ENCODE measurements at places on chromosomes 5 and 9.

DNA sequence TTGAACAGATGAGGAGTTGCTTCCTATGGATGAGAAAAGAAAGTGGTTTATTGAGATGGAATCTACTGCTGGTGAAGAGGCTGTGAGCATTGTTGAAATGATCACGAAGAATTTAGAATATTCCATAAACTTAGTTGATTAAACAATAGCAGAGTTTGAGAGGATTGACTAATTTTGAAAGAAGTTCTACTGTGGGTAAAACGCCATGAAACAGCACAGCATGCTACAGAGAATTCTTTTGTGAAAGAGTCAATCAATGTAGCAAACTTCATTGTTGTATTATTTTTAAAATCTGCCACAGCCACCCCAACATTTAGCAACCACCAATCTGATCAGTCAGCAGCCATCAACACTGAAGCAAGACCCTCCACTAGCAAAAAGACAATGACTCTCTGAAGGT, 309.1 kb downstream of the SPOCK1 start:
- DNase-seq, result no peak

DNA sequence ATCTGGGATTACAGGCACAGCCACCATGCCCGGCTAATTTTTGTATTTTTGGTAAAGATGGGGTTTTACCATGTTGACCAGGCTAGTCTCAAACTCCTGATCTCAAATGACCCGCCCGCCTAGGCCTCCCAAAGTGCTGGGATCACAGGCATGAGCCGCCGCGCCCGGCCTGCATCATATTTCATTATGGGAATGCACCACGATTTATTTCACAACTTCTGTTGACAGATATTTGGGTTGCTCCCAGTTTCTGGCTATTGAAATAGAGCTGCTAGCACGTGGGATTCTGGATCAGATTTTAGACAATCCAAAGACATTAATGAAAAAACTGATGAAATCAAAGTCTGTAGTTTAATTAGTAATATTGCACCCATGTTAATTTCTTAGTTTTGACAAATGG, 48.4 kb upstream of the FUBP3 start:
- no peak for DNase-seq

- no peak for DNase-seq
These were observed 9.8 kb upstream of the GPRIN1 start for GRCh38 chr5:176619569-176620332.

DNA sequence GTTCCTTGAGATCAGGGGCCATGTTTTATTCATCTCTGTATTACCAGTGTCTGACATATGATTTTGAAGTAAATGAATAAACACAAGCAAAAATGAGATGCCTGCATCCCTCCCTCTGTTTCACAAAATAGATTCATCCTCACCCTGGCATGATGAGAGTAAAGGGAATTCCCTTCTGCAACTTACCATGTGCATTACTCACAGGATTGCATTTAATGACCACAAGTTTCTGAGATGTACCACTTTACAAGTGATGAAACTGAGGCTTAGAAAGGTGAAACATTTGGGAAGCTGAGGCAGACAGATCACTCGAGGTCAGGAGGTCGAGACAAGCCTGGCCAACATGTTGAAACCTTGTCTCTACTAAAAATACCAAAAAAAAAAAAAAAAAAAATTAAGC, 74.2 kb upstream of the TNFSF8 start:
- DNase-seq, result no peak

- no peak for DNase-seq
These were observed 65.9 kb upstream of the VCAN start for GRCh38 chr5:83405662-83406061.

DNA sequence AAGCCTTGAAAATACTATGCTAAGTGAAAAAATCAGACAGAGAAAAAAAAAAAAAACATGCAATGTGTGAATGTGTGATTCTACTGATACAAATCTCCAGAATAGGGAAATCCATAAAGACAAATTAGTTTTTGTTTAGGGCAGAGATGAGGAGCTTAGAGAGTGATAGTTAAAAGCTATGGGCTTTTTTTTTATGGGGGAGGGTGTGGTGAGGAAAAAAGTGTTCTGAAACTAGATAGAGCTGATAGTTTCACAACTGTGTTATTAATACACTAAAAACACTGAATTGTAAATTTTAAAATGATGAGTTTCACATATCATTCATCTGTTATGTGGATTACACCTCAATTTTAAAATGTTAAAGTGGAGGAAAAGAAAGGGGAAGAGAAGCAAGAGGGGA, 228.3 kb upstream of the ZNF462 start:
- DNase-seq, result no peak

DNA sequence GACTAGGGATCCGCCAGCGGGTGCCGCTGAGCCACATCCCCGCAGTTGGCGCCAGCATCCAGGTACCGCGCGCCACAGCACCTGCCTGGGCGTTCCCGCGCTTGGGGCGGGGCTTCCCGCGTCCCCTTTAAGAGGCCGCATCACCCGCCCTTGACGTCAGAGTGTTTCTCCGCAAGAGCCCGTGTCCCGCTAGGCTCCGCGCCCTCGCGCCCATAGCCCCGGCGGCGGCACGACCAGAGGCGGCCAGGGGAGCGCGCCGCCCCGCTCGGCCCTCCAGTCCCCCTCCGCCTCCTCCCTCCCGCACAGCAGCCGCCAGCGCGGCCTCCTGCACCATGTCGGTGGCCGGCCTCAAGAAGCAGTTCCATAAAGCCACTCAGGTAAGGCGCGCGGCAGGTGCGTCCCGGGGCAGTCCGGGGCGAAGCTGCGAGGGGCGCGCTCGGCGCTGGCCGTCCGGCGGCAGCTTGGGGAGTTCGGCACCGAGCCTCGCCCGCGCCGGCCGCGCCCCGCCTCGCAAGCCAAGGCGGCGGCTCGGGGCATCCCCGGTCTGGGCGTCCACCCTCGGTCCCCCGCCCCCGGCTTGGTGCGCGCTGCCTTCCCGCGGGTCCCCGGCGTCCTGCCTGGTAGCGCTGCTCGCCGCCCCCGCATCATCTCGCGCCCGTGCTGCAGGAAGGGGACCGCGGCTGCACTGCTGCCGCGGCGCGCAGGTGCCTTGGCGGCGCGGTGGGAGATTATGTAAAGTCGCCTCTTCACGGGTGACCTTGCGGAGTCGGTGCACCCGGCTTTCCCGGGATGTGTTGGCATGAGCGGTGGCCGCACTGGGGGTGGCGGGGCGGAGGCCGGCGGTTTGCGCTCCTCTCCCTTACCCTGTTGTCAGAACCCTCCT, at the start of gene SH3GL2:
Gene SH3GL2 (plus strand): TSS at position 156 of the 883 bp plus-strand sequence.
- peak; percentile 95 for DNase-seq

GRCh38 chr9:129273941-129274684, 96.1 kb upstream of the IER5L start:
- DNase-seq, result no peak

DNA sequence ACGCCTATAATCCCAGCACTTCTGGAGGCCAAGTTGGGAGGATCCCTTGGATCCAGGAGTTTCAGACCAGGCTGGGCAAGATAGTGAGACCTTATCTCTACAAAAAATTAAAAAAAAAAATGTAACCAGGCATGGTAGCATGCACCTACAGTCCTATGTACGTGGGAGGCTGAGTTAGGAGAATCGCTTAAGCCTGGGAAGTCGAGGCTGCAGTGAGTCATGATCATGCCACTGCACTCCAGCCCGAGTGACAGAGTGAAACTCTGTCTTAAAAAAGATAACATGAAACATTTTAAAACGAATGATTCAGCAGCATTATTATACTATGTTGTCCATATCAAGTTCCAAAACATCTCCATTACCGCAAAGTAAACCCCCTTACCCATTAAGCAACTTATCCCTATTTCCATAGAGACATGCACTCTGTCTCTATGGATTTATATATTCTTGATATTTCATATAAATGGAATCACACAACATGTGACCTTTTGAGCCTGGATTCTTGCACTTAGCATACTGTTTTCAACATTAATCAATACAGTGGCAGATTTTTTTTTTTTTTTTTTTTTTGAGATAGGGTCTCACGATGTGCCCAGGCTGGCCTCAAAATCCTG, 56.9 kb upstream of the MTMR12 start:
- DNase-seq, result no peak

GRCh38 chr9:96084331-96084734, 208.8 kb downstream of the ERCC6L2 start:
- DNase-seq, result no peak

- DNase-seq, result no peak
These were observed 19.6 kb downstream of the RGS3 start for GRCh38 chr9:113482991-113483675.

- no peak for DNase-seq
These were observed 1328.2 kb upstream of the NUDT12 start for GRCh38 chr5:104890767-104891166.

- DNase-seq, result no peak
These were observed 481.9 kb downstream of the ARHGEF28 start for GRCh38 chr5:74107899-74108298.

GRCh38 chr9:121216271-121216805, 14.7 kb upstream of the RAB14 start:
- DNase-seq, result no peak

DNA sequence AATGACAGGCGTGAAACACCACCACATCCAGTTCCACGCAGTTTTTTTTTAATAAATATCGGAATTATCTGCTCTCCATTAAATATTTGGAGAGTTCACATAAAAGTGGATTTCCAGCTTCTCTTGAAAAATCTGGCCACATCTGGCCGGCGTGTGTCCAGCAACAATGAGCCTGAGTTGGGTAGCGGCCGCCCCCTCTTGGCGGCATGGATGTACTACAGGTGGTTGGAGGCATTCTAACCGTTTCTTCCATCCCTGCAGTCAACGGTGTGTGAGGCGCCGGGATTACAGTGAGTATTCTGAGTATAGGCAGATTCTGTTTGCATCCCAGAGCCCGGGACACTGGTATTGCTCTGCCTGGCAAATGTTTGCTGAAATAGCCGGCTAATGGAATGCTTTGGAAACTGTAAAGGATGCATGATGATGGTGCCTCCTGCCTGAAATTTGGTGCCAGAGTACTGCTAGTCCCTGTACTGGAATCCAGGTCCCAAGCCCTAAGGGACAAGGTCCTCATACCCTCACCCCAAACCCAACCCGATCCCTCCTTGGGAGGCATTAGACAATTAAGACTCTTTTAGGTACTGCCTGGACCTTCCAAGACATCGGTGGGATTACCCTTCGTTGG, 13.6 kb upstream of the GM2A start:
- peak; percentile 27 for DNase-seq

GRCh38 chr9:76690973-76691370, 73.3 kb upstream of the PCA3 start:
- no peak for DNase-seq

GRCh38 chr9:9949368-9949767, 663.4 kb downstream of the PTPRD start:
- no peak for DNase-seq

- no peak for DNase-seq
These were observed 318.0 kb downstream of the ACTL7B start for GRCh38 chr9:108537756-108538155.

- DNase-seq, result no peak
These were observed 6.9 kb downstream of the RAB14 start for GRCh38 chr9:121194730-121195129.

GRCh38 chr5:33601881-33602280, 161.1 kb downstream of the TARS1 start:
- DNase-seq, result no peak

- DNase-seq, result peak; percentile 12
These were observed 79.3 kb downstream of the PTPN3 start for GRCh38 chr9:109418827-109419226.

DNA sequence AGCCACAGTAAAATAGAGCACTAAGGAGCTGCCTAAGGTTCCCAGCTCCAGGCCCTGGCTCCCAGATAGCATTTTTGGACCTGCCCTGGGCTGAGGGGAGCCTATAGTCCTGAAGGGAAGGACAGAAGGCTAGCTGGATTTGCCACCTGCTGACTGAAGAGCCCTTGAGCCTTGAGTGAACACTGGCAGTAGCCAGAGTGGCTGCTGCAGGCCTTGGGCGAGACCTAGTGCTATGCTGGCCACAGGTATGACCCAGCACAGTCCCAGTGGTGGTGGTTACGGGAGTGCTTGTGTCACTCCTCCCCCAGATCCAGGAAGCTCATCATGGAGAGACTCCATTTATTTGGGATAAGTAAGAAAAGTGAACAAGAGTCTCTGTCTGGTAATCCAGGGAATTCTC, 10.3 kb upstream of the STX17 start:
- no peak for DNase-seq

DNA sequence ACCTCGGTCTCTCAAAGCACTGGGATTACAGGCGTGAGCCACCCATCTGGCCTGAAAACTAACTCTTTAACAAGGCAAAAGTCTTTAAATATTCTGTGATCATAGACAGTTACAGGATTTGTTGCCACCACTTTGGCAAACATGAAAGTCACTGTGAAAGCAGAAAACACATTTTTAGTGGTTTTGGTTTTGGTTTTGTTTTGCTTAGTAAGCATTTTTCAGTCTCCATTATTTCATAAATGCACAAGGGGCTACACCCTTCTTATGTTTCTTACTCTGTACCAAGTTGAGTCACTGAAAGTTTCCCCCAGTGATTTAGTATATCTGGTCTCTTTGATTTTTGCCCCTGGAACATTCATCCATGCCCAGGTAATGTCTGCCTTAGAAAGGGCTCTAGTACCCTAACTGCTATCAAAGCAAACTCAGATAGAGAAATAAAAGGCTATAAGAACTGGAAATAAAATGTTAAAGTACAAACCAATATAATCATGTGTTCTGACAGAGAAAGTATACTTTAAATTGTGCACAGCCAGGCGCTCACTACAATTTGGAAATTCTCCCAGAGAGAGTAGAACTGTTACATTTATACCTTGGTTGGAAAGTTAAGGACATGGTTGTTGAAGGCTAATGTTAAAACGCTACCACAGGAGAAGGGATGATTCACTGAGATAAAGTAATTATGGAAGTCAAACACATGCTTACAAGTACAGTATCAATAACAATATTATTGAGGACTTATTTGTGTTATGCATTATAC, 1022.5 kb upstream of the DMAC1 start:
- DNase-seq, result no peak

DNA sequence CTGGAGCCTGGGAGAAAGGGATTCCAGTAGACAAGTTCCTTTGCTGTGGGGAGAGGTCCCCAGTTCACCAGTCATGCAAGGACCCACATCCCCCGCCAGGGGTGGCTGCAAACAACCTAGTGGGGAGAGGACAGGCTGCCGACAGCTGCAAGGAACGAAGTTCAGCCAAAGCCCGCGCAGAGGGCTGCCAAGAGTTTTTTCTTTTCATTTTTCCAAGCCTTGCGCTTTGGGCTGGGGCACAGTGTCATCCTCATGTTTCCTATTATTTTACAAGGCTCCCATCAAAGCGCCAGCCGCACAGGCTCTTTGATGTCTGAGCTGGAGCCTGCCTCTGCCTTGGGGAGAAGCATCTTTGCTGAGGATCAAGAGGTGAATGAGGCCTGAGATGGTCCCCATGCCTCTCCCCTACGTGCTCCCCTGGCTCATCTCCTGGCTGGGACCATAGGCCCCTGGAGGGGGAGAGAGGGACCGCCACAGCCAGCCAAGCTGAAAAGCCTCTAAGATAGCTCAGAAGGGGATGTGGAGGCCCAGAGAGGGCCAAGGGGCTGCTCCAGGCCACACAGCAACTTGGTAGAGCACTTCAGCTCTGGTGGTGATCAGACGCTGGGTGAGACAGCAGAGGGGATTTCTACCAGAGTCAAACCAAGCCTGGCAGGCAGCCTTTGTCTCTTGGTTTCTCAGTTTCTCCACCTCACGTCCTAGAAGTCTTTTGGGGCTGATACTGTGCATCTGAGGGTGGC, 50.4 kb upstream of the SYNPO start:
- no peak for DNase-seq
